ENCODE measurements at places on chromosomes 12 and 14.

- no peak for DNase-seq
Measured at GRCh38 chr14:21043387-21043973, 1.3 kb downstream of the RNASE7 start.

- DNase-seq, result peak; percentile 27
Measured at GRCh38 chr12:112900298-112901145, 6.2 kb upstream of the OAS1 start.

DNA sequence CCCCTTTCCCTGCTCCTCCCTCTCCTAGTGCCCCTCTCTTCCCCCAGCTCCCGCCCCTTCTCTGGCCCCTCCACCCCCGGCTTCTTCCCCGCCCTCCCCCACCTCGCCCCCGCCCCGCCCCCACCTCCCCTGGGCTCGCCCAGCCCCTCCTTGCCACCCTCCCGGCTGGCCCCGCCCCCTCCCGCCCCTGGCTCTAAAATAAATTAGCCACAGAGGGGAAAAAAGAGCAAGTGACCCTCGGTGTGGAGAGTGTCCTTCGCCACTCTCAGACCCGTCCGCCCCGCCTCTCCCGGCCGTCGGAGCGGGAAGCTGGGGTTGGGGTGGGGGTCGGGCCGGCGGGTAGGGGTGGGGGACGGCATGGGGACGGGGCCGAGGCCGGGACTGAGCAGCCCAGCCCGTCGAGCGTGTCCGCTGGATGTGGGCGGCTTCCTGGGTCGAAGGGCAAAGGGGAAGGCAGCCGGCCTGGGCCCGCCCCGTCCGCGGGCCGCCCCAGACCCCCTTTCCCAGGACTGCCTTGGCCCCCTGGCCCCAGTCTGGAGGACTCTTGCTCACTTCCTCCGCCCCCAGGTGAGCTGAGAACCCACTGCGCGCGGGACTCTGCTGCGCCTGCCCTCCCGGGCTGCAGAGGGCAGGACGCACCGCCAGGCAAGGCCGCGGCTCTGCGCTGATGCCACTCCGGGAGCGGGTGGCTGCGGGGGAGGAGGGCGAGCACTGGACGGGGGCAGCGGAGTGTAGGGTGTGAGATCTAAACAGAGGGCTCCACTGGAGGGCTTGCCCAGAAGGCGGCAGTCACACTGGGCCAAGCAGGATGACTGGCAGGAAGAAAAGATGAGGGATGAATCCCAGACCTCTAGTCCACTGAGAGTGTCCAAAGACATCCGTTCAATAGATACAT lies 570 bp upstream of the FIGNL2 start:
- DNase-seq, result no peak

DNA sequence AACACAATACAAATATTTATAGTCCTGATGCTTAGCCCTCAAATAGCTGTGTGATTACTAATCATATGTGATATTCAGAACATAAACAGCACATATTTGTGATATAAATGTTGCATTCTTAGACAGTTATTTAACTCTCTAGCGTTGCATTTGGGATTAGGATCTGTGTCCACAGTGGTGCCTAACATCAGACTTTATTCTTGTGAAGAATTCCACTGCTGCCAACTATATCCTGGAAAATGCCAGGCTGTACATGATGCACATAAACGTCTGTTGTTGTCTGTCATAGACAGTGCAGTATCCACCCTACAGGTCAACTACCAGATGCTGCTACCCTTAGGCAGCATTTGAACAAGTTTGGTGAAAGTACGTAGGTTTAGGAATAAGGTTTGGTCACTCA lies 39.0 kb downstream of the SLC38A4 start:
- no peak for DNase-seq

- DNase-seq, result no peak
Measured at GRCh38 chr14:44383636-44384035, 123.4 kb downstream of the FSCB start.

DNA sequence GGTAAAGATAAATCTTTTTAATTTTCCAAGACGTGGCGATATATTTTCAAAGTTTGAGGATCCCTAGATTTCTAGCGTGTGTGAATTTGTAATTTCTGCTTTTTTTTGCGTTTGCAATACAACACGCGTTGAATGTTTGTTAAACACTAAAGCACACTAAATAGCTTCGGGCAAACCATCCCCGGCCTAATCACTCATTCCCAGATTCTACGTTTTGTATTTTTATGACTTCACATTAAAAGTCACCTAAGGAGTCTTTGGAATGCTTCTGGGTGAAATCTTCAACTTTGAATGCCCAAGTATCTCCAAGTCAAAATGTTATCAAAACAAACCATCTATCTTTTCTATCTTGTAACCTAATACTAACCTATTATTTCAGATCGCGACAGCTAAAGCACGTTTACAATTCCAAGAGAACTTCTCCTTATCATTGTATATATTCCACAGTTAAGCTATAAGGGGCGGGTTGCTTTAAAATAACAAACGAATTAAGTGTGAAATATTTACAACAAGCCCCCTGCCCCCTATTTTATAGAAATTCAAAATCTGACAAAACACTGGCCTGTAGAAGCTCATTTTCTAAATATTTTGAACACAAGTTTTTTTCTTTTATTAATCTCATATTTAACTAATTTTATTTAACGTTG lies 1.1 kb downstream of the ALX1 start:
- no peak for DNase-seq

DNA sequence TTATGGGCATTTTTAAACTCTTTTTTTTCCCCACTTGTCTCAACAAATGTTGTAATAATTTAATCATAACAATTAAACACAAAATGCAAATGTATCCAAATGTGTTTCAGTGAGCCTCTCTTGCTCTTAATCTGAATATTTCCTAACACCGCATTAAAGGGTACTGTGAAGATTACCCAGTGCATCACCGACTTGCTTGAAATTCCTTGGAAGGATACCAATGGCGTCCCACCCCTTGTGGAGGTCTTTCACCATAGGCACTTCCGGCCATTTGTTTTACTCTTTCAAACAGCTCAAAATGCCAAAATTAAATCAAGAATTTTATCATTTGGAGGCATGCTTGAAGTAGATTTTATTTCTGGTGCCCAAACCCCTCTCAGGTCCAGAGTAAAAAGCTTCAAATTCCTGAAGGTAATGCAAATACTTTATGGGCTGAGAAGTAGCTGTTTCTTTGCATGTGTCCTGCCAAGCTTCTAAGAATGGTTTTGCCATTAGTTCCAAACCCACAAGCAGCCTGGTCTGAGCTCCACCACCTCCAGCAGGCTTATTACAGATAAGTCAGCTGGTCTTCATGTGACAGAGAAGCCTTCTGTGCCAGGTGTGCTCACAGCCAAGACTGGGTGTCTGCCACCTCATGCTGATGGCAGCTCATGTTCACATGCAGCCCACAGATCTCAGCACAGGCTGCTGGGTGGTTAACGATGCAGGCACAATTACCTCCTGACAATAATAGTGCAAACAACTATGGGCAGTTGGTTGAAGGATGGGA lies 16.4 kb upstream of the NUDT4 start:
- DNase-seq, result no peak

GRCh38 chr14:24674204-24674970 lies 40.4 kb upstream of the GZMB start:
- DNase-seq, result peak; percentile 45

DNA sequence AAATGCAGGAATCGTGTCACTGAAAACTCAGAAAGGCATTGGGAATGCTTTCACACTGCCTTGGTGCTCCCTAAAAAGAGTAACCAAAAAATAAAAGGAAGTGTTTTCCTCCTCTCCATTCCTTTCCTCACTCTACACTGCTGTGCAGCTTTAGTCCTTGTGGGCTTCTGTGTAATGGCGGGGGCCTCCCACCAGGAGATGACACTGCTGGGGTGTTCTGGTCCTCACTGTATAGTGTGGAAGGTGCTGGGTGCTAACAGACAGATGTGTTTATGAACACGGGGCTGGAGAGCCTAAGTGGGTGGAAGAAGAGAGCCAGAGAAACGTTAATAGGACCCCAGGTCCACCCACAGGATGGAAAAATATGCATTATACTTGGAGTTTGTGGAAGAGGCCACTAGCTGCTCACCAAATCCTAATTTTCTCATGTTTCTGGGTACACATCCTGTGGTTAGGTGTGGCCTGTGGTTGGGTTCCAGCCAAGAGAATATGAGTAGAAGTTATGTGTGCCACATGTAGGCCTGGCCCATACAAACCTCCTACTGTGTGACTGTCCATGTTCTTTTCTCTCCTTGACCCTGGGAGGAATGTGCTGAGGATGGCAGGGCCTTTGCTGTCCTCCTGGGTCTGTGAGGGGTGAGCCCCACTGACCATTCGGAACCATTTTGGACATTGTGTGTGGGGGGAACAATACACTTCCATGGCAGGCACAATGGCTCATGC lies 14.0 kb upstream of the C1S start:
- no peak for DNase-seq
